ENCODE measurements at places on chromosomes 6 and 20.
A peak's percentile ranks its signal among the peaks of the same experiment; 100 is the strongest.

- no peak for DNase-seq
These were observed 6.1 kb downstream of the SIRPG start for GRCh38 chr20:1651268-1652058.

GRCh38 chr6:34986845-34987246 lies 97.8 kb downstream of the ANKS1A start:
- peak; percentile 16 for DNase-seq

GRCh38 chr6:49326347-49326746 lies 136.7 kb downstream of the MMUT start:
- peak; percentile 52 for DNase-seq

DNA sequence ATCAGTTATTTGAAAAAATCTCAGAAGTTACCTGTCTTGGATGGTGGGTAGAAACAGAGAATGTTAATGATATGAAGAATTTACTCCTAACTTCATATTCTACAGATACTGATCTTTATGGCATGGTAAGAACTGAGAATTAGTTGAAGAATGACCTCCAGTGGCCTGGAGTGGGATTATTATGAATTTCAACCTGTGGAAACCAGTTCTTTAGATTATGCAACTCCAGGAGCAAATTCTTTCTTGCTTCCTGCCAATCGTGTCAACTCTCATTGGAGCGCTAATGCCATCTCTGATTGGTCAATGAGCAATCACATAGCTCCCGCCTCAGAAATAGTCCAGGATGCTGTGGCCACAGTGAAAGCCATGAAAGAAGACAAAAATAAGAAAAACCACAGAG lies 40.6 kb downstream of the LYRM2 start:
- peak; percentile 55 for DNase-seq

DNA sequence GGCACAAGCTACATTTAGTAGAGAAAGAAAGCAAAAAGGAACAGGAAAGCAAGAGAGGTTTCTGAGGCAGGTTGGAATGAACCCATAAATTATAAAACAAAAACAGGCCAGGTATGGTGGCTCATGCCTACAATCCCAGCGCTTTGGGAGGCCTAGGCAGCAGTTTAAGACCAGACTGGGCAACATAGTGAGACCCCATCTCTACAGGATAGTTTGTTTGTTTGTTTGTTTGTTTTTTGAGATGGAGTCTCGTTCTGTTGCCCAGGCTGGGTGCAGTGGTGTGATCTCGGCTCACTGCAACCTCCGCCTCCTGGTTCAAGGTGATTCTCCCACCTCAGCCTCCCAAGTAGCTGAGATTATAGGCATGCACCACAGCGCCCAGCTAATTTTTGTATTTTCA lies 49.0 kb downstream of the AFG1L start:
- DNase-seq, result no peak

DNA sequence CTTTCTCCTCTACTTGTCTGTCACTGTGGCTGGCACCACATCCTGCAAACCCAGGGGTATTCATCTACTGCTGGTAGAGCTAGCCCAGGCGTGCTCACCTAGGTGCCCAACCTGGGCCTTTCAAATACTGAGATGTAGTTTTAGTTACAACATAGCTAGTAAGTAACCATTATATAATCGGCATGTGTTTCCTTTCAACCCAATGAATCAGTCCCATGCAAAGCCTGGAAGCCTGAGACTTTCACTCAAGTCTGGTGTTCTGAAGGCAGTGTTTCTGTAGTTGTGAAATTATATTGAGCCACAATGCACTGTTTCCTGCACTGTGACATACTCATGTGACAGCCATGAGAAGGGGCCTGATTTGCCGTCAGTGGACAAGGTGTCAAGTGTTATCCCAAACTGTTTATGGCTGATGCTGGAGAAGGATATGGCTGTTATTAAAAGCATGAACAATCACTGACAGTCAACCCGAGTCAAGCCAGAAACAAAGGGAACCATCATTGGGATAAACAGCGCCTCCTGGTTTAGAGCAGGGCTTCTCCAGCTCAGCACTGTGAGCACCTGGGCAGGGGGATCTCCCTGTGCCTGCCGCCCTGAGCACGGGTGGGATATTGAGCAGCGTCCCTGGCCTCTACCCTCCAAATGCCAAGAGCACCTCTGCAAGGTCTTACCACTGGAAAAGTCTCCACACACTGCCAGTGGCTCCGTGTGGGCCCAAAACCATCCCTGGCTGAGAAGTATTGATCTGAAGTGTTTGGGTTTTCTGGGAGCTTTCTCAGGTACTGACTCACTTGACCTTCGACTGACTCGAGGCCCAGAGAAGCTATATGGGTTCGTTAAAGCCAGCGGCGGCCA lies 1.6 kb downstream of the PSMA7 start:
- DNase-seq, result no peak

- no peak for DNase-seq
These were observed 31.4 kb downstream of the FYN start for GRCh38 chr6:111841822-111842221.

DNA sequence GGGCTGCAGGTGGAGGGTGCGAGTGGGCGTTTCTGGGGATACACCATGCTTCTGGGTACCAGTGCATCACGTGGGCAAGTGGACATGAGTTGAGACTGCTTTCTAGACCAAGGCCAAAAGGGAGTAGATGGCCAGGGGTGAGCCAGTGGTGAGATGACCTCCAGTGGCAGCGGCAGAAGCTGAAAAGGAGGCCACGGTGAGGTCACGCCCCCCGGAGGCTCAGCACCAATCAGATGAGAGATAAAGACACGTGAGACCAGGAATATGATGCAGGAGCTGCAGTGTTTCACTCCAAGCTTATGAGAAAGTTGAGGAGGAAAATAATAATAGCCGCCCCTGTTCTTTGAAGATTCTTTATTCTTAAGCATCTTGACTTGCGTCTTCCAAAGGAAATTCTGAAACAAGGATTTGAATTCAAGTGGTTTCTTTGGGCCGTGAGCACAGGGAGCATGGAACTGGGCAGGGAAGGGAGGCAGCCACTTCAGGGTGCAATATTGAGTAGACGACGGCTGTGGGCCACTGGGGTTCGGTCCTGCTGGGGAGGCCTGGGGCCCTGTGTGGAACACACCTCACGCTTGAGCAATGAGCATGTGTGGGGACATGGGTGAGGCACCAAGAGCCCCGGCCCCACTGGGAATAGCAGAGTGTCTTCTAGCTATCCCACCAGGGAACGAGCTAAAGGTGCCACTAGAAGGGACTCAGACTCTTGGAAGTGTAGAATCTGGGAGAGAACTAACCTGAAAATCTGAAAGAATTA lies 156.7 kb upstream of the LRFN2 start:
- no peak for DNase-seq

GRCh38 chr6:160357088-160357487 lies 8.9 kb downstream of the SLC22A3 start:
- DNase-seq, result no peak

- DNase-seq, result no peak
These were observed 359.8 kb downstream of the ZFAND3 start for GRCh38 chr6:38179300-38179699.

GRCh38 chr6:39377539-39377950 lies 55.0 kb upstream of the KCNK16 start:
- DNase-seq, result no peak

GRCh38 chr20:54199721-54200176 lies 8.1 kb upstream of the PFDN4 start:
- no peak for DNase-seq

GRCh38 chr6:27293436-27294098 lies 18.5 kb downstream of the POM121L2 start:
- no peak for DNase-seq

- no peak for DNase-seq
These were observed 146.4 kb upstream of the PROKR2 start for GRCh38 chr20:5463007-5463686.

DNA sequence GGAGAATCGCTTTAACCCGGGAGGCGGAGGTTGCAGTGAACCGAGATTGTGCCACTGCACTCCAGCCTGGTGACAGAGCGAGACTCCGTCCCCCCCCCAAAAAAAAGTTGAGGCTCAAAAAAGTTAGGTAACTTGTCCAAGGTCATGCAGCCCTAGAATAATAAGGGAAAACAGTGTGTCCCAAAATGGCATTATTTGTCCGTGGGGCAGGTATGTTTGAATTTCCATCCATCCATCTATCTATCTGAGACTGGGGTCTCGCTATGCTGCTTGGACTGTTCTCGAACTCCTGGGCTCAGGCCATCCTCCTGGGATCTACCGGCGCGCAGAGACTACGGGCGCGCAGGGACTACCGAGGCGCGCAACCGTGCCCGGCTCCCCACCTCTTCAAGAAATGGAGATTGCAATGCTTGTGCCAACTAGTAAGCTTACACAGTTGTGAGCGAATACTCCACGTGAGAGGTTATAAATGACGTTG lies 374 bp upstream of the ABCC10 start:
- DNase-seq, result no peak

DNA sequence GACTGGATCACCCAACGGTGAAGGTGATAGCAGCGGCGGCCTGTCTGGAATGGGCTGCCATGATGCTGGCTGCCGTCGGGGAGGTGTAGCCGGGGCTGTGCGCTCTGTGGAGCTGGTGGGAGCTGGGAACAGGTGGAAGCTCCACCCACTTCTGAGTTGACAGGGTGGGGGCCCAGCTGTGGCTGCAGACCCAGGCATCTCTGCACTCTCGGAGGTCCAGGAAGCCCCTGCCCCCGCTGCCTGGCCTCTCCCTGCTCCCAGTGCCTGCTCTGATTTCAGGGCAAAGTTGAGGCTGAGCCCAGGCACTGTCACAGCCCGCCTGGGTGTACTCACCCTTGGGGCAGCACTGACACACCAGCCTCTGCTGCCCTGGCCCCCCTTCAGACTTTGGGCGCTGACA lies 18.1 kb upstream of the CHRNA4 start:
- DNase-seq, result no peak

GRCh38 chr6:169503422-169504152 lies 198.2 kb downstream of the WDR27 start:
- no peak for DNase-seq

DNA sequence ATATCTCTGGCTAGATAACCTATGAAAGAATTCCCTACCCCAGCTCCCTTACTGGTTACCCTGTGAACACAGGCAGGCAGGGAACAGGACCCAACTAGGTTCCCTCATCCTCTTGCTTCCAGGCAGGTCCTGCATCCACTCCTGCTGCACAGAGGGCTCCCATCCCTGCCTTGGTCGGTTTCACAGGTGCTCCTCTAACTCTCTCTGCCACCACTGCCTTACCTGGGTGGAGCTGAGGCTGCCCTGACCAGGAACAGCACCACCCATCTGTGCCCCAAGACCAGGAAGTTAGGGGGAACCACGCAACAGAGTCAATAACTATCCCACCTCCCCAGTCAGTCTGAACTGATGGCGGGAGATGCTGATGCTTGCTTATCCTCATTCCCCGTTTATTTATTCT lies 37.0 kb upstream of the HLA-A start:
- DNase-seq, result no peak

DNA sequence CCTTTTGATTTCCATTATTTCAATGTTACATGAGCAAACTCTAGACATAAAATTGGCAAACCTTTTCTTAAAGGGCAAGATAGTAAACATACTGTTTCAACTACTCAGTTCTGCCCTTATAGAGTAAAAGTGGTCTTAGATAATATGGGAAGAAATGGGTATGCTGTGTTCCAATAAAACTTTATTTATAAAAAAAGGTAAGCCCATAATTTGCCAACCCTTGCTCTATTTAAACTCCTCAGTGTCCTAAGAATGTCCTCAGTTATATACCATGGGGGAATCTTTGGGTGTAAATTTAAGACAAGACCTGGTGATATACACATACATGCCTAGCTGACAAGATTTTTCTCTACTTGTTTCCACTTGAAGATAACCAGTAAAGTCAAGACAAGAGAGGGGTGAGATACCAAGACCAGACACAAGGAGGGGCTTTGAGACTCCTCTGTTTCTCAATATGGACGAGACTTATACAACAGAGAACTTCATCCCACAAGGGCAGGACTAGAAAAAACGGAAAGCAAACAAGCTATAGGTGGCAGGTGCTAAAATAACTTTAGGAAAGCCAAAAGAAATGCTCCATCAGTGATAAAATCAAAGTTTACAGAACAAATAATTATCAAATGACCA lies 10.5 kb downstream of the SNX3 start:
- DNase-seq, result no peak

DNA sequence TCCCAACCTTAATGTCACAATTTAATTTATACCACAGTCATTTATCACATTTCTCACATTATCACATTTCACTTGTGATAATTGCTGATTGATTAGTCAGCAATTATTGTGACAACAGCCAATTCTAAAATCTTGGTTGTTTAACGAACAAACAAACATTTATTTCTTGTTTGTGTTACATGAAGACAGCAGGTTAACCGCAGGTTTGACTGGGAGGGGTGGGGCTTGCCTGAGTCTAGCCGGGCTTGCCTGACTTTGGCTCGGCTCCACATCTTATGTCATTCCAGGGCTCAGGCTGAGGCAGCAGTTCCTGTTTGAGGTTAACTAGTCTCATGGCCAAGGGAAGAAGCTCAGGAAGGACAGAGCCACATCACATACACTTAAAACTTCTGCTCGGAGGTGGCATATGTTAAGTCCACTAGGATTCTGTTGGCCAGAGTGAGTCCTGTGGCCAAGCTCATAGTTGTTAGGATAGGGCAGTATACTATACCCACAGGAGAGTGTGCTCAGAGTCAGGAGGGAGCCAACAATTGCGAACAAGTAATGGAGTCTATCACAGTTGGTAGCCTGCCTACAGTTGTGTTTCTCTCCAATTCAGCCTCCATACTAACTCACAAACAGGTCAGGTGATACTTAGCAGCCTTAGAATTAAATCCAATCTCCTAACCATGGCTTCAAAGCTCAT lies 90.0 kb upstream of the IFNGR1 start:
- DNase-seq, result peak; percentile 79

DNA sequence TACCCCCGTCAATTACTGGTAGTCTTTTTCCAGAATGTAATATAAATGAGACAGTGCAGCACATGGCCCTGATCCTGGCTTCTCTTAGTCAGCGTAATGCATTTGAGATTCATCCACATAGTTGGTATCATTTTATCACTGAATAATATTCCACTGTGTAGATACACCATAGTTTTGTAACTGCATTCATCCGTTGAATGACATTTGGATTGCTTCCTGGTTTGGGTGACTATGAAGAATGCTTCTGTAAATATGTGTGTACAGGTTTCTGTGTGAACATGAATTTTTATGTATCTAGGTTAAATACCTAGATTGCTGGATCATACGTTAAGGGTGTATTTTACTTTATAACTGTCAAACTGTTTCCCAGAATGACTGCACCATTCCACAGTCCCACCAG lies 62.6 kb upstream of the STMND1 start:
- DNase-seq, result no peak

DNA sequence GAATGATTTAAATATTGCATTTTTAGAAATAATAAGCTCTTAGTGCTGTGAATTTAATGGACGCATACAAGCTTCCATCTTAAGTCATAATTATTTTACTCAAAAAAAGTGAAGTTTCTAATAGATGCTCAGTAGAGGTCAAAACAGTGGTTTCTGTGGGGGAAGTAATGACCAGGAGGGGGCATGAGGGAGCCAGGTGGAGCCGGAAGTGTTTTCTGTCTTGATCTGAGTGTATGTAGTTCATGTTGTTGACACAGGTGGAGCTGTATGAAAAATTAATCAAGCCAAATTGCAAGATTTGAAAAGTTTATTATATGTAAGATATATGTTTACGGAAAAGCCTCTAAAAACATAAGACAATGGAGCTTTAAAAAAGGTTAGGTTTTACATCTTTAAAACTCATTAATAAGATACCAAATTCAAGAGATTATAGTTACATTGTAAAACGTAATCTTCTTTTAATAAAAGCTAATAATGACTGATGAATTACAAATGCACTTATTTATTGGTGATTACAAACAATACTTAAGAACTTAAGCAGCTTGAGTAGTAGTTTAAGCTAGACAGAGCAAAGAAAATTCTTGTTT lies 68.0 kb downstream of the PLAGL1 start:
- no peak for DNase-seq

- DNase-seq, result no peak
These were observed 537.4 kb upstream of the BTBD3 start for GRCh38 chr20:11380283-11380682.

- peak; percentile 80 for DNase-seq
These were observed 28.1 kb downstream of the SNRNP48 start for GRCh38 chr6:7617801-7618764.

Data from epithelial cell of prostate (primary cell).